ENCODE measurements at places on chromosomes 5 and 9.

- DNase-seq, result no peak
These were observed 985 bp upstream of the WDR38 start for GRCh38 chr9:124852121-124852828.

- DNase-seq, result no peak
These were observed 3.4 kb upstream of the ZDHHC11 start for GRCh38 chr5:854217-854616.

DNA sequence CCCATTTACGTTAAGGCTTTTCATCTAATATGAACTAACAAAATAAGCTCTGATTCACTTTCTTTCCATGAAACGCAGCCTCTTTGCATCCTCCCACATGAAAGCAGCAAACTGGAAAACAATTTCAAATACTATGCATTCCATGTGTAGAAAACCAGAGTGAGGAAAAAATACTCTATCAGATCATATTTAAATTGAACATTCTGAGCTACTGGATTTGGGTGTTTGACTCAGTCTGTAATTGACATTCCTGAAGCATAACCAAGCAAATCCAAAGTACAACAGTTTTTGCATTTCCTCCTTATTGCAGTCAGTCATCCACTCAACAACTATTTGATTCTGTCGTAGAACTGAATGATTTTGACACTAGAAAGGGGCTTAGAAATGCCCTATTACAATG is 399.1 kb upstream of the NMUR2 start:
- DNase-seq, result no peak

DNA sequence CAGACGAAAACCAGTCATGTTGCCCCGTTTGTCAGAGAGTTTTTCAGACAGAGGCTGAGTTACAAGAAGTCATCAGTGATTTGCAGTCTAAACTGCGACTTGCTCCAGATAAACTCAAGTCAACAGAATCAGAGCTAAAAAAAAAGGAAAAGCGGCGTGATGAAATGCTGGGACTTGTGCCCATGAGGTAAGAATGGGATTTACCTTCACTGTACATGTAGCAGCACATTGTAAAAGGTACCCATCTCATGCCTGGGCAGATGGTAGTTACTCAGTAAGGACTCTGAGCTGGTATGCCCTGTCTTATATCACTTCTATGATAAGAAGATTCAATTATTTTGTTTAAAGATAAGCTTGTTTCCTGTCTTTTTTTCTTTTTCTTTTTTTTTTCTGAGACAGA is 38.8 kb downstream of the RAD50 start:
- DNase-seq, result no peak

GRCh38 chr5:66646570-66646969 is 50.4 kb downstream of the MAST4 start:
- DNase-seq, result no peak

DNA sequence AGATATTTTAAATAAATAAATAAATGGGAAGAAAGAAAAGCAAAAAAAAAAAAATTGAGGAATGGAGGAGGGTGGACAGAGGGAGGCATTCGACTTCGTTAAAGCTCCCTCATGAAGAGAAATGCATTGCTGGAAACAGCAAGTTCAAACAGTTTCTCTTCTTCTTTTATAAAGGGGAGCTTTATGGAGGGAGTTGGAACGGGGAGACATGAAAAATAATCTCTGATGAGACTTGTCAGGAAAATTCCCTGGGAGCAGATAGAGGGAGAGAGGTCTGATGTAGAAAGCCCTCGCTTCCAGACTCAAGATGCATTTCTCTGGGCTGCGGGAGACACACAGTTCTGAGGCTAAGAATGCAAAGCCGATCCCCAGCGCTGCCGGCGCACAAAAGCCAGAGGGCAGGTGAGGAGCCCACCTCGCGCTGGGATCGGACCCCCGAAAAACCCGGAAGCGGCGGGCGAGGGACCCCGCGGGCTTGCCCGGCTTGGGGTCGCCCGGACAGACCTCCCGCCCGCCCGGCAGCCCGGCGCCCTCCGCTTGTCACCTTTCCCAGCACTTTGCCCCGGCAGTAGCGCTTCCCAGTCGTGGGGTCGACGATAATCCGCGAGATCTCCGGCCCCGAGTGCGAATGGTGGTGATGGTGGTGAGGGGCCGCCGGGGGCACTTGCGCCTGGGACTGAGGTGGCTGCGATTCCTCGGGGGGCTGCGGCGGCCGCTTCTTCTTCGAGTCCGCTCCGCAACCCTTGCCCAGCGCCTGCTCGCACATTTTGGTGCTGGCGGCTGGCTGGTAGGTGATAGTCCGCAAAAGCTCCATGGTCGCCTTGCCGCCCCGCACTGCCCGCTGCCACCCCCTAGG is 512 bp downstream of the PLK2 start:
- DNase-seq, result no peak

DNA sequence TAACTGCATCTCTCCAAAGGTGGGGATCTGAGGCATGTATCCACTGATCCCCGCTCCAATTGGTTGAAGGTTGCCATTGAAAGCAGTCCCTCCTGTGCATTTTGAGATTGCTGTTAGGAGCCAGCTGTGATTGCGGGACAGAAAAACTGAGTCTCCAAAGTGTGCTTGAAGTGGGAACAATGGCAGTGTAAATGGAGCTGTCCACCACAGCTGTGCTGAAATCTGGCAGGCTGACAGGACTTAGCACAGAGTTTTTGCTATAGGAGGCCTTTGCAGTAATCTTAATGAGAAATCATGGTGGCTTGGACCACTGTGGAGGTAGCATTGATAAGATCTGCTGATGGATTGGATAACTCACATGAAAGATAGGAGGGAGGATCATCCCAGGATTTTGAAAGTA is 3.3 kb downstream of the RNF20 start:
- DNase-seq, result no peak

DNA sequence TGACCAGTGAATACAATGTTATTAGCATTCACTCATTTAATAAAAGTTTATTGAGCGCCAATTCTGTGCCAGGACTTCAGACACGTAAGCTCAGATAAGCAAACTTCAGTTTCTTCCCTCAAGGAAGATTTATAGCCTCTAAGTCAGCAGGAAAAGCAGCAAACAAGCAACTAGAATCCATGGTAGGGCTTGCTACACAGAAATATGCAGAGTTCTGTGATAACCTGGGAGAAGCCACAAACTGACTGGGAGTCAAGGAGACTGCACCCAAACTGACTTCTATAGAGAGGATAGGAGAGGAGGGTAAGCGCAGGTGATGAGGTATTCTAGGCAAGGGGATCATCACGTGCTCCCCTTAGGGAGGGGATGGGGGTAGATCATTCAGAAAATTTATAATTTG is 1.4 kb upstream of the OGN start:
- no peak for DNase-seq

- DNase-seq, result no peak
These were observed 261.8 kb downstream of the MCTP1 start for GRCh38 chr5:95022967-95023695.

All from HS-27A (cell line).